ENCODE measurements at places on chromosomes 16 and 17. TPM values are rescaled to one million over a fixed set of nuclear protein-coding genes. Genes with fewer than 3 reads are reported as not detected.
A peak's percentile ranks its signal among the peaks of the same experiment; 100 is the strongest.

DNA sequence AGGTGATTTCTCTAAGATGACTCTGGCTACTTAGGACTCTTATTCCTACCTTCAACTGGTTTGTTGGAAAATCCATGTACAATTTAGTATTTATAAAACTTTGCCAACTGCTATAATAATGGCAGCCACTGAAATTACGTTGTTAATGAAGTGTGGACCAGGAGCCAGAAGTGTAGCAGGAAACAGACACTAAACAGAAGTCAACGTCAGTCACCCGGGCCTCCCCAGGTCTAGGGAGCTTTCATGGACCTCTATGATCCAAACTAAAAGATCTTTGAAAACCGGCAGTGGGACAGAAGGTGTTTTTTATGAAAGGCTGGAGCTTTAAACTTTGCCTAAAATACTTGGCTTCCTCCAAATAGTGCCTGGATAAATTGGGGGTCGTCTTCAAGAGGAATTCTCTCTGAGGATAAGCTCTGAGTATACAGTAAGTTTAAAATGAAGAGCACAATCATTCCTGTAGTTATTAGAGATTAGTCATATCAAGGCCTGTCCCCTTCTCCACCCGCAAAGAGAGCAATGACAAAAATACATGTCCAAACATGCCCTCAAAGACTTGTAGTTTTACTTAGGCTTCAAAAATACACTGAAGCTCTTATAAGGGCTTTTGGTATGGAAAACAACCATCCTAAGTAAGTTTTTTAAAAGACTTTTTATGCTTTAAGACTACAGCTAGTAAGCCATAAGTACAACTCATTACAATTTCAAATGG, 34.6 kb downstream of the DCUN1D3 start:
- DNase-seq: no peak

TERB1 gene
- total RNA-seq: not detected

PLXDC1 gene
- not detected for total RNA-seq

DNA sequence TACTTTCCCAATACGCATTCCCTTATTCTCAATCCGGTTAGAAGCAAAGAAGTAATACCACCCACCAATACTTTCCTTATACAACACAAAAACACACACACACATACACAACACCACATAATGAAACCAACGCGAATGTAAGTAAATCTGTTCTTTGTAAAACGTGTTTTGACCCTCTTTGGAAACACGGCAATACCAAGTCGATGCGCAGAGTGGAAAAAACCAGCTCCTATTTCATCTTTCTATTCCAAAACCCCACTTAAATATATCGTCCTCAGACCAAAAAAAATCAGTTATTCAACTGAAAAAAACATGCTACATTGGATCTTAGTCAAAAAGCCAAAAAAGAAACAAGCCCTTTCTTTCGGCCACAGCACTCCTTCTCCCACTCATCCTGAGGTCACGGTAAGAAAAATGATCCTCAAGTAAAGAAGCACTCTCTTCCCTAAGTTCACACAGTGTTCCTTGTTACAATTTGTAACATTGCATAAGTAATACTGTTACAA, 31.0 kb upstream of the ARL4D start:
- peak; percentile 81 for DNase-seq

DNA sequence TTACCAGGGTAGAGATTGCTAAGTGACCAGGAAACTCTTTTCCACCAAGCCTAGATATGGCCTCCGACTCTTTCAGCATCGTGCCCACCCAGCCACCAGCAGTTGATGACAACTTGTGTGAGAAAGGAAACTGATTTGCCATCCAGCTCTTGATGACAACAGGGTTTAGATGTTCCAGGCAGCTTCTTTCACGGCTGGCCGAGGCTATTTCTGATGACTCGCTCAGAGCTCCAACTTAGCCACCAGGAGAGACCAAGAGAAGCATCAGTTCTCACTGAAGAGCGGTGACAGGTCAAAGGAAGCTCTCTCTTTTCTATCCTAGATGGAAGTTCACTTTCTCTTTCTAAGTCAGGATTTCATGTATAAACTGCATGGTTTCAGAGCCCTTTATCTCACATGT, 61.2 kb downstream of the MPHOSPH6 start:
- no peak for DNase-seq

C16orf96 gene
- total RNA-seq: not detected

DNA sequence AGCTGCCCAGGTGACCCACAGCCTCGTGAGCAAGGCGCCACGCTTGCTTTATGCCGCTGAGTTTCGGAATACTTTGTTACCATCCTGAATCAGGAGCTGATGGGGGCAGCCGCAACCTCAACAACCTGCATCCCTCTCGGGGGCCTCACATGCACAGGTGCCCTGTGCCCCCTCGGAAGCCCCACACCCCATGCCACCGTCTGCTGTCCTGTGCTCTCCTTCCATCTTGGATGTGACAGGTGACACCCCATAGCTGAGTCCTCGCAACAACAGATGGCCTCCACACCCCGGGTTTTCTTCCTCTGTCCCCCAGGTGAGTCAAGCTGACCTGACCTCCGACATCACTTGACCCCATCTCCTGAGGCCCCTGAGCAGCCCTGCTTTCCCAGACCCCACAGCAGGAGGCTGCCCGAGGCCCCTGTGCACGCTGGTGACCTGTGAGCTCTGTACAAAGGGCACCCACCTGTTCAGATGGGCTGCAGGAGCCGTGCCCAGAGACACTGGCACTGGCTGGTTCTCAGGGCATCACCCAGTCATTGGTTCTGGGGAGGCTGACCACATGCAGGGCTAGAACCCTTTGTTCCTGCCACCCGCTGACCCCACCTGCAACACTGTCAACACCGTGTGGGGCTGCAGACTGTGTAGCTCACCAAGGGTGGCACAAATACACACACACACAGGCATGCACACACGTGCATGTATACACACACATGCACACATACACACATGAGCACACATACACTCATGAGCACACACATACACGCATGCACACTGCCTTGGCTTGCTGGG, 57.7 kb downstream of the RMI2 start:
- DNase-seq: no peak

TBX6 gene
- 0.58 TPM for total RNA-seq
